ENCODE measurements at places on chromosomes 3 and 15.

- DNase-seq: no peak
Measured at GRCh38 chr15:58795825-58796224, 24.7 kb downstream of the MINDY2 start.

DNA sequence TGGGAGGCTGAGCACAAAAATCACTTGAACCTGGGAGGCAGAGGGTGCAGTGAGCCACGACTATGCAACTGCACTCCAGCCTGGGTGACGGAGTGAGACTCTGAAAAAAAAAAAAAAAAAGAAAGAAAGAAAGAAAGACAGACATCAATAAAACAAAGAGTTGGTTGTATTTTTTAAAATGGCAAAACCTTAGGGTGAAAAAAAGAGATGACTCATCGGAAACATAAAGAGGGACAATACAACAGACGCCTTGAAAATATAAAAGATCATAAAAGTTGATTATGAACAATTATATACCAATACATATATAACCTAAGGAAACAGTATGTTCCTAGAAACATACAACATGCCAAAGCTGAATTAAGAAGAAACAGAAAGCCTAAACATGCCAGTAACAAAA, 92.8 kb downstream of the SCAPER start:
- DNase-seq: no peak

DNA sequence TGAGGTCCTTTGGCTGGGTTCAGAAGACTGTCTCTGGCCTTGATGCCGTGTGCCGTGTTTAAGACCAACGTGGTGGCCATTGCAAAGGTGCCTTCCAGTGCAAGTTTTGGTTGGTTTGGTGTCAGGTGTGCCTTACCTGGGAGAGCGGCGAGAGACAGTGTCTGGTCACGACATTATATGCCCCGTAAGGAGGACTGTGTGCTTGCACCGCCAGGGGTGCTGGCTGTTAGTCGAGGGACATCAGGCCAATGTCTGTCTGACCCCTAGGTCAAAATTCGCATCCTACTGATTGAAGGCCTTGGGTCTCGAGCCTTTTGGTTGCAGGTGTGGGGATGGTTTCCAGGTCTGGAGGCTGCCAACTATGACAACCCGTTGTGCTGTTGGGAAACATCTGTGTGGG, 111.9 kb downstream of the SNRPN start:
- DNase-seq: no peak

- DNase-seq: no peak
Measured at GRCh38 chr3:11810276-11810675, 36.4 kb downstream of the TAMM41 start.

DNA sequence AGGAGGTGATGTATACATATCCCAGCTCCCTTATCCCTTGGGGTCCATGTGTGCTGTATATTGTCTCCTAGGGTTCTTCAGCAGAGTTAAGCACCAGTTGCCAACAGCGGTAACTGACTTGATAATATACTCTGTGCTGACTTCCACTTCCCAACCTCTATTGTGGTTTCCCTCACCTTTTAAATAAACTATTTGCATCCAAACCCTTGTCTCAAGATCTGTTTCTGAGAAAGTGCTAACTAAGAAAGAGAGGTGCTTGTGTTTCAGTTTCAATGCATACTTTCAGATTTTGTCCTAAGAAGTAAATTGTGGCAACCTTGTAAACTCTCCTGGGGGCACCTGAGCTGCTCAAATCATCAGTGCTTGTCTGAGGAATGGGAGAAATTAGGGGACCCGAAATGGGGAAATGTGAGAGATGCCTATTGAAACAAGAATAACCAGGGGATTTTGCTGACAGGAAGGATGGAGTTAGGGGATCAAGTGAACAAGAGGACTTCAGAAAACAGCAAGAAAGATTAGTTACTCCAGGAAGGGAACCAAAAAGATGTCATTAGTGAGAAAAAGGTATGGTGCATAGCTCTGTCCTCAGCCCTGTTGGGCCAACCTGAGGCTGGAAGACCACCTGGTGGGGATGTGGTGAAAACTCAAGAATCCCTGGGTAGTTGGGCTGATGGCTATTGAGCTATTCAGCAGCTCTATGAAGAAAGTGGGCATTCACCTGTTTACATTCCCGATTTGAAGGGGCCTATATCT, 50.9 kb upstream of the MRPL3 start:
- DNase-seq: no peak

All from activated naive CD4-positive, alpha-beta T cell (primary cell).